ENCODE measurements at places on chromosomes 6 and 20.
A peak's percentile ranks its signal among the peaks of the same experiment; 100 is the strongest.

GRCh38 chr6:41571021-41571780 lies 25.0 kb downstream of the FOXP4 start:
- no peak for DNase-seq

GRCh38 chr20:58719971-58720371 lies 27.4 kb downstream of the NPEPL1 start:
- DNase-seq, result no peak

DNA sequence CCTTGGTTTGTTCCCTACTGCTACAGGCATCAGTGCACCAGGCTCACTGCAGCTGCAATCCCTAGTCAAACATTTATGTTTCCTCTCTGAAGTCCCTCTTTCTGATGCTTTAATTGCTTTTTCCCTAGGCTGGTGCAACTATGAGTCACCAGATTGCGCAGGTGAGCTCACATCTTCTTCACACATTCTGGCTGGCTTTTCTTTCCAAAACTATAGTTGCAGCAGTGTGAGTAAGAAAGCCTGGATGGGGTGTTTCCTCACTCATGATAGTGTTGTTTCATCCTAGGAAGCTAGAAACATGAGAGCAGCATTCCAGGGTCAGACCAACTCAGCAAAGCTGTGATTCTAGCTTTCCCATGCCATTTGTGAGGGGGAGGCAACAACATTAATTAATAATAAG lies 296.4 kb downstream of the PAX1 start:
- DNase-seq, result no peak

DNA sequence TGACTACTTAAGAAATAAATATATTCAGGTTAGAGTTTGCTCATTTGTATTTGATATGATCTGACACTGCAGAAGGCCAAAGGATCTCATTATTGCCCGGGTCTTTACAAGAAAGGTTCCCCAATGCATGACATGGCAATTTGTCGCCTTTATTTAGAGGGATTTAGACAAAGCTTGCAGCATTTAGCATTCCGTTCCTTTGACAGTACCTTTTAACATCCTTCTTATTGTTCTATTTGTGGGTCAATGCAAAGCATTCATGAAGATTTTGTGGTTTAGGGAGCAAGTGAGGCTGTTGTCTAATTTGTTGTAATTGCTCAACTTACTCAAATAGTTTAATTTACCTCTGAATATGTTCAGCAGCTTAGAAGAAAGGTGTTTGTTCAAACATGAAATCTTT lies 230.8 kb upstream of the FLRT3 start:
- no peak for DNase-seq

GRCh38 chr6:14502551-14502950 lies 385.0 kb downstream of the CD83 start:
- DNase-seq, result no peak

GRCh38 chr6:159970659-159971063 lies 1.8 kb downstream of the IGF2R start:
- DNase-seq, result no peak

DNA sequence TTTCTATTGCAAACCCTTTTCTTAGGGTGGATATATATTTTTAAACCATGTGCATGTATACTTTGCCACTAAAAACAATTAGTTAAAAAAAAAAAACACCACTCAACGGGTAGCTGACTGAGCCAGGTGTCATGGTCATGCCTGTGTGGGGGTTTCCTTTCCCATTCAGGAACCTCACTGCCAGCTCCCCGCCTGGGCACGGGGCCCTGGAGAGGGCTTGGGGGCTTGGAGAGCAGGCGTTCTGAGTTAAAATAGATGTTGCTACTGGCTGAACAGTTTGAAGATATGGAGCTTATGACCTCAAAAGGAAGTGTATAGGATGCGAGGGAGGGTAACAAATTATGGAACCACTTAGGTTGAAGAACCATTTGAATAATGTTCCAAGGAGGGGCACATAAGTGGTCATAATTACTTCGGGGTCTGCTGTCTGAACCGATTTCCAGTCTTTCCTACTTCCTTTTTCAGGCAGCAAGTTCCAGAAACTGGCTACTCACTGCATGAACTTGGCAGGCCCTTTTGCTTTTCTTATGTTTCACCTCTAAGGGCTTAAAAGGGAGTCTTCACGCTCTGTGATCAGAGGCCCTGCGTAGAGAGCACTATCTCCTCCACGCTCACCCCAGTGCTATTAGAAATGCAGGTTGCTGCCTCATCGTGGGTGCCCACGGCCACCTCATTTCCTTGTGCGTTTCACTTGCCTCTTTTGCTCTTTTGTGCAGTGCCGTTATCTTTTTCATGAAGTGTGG lies 9.9 kb downstream of the STX16 start:
- peak; percentile 15 for DNase-seq

- DNase-seq, result no peak
Measured at GRCh38 chr6:78989191-78989590, 88.9 kb downstream of the PHIP start.

GRCh38 chr6:91135406-91136103 lies 548.7 kb upstream of the MAP3K7 start:
- DNase-seq, result no peak

DNA sequence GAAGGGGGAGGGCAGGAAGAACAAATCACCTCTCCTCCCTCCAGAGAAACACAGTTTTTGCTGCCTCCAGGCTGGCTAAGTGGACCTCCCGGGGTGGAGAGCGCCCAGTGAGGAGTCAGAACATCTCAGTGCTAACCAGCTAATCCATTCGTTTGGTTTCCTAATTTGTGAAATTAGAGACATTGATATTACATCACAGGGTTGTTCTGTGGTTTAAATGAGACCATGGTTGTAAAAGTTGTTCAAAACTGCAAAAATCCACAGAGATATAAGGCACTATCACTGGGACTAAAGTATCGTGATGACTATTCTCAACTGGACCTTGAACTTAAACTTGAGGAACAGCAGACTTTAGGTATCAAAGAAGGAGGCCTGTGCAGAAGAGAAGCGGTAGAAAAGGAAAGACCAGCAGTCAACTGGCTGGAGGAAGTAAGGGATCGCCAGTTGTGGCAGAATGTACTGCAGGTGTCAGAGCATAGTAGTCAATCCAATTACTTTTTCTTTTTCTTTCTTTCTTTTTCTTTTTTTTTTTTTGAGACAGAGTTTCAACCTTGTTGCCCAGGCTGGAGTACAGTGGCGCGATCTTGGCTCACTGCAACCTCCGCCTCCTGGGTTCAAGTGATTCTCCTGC lies 33.9 kb downstream of the RIPOR2 start:
- no peak for DNase-seq

DNA sequence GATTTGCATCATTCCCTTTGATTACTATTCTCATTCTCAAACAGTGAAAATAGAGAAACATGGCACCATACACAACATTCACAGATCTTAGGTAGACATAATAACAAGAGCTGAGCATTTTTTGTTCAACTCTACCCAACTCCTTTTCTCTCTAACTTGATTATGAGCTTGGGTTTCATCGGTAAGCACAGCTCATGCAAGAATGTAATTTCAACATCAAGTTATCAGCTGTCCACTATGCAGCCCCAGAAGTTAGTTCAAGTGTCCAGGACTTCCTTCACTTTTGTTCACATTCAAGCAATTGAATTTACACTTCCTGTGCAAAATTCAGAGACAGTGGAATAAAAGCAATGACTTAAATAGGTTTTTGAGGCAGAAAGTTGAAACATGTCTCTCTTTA lies 297.7 kb upstream of the SASH1 start:
- no peak for DNase-seq

GRCh38 chr6:111478749-111479148 lies 4.3 kb downstream of the REV3L start:
- DNase-seq, result peak; percentile 44

DNA sequence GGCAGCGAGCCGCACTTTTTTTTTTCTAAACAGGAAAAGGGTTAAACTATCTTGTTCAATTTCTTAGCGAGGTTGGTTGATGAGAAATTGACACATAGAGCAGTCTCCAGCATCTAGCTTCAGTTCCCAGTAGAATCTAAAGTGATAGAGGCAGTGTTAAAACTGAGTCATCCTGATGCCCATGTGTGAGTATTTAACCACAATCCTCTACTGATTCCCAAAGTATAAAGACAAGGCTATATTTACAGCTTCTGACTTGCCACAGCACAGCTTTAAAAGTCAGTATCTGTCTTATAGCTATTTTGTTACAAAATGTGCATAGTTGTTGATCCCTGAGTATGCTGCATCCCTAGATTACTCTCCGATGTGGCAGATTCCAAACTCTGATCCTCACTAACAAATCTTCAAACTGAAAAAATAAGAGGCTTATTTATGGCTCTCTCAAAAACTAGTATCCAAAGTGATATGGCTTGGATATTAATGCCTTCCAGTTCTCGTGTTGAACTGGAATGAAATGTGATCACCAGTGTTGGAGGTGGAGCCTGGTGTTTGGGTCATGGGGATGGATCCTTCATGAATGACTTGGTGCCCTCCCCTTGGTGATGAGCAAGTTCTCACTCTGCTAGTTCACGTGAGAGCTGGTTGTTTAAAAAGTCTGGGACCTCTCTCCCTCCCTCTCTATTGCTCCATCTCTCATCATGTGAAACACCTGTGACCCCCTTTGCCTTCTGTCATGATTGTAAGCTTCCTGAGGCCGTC lies 13.1 kb upstream of the POPDC3 start:
- no peak for DNase-seq

GRCh38 chr6:18473755-18474154 lies 86.6 kb downstream of the RNF144B start:
- no peak for DNase-seq

DNA sequence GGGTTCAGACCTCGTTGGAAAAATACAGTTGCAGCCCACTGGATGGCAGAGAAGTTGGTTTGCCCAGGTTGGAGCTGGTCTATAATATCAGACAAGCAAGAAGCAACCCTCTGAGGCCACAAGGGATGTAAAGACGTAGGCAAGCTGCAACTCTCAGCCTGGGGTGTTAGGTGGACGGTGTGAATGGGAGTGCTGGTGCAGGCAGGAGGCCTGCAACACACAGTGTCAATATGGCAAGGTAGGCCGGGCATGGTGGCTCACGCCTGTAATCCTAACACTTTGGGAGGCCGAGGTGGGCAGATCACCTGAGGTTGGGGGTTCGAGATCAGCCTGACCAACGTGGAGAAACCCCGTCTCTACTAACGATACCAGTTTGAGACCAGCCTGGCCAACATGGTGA lies 10.5 kb downstream of the VPS16 start:
- no peak for DNase-seq

- DNase-seq, result no peak
Measured at GRCh38 chr6:131950767-131951575, at the start of gene CCN2. Gene CCN2, minus strand, starts transcription at chr6:131951372. Its CDS starts 200 bp downstream, at chr6:131951172.

DNA sequence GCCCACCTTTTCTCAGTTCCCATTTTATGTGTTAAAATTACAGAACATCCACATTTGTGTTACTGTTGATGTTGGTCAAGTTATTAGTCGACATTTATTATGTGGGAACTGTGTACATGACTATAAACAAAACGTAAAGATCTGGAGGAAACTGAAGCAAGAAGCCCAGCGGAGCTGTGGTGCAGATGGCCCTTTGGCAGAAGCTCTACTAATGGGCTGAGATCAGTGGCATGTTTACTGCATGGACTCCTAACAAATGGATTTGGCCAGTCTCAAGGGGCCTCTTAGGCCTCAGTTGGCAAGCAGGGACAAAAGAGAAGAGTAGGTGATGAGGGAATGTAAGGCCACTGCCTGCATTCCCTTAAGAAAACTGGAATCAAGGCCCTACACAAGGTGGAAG lies 282.1 kb upstream of the TCF21 start:
- DNase-seq, result no peak

GRCh38 chr6:148822819-148823218 lies 76.0 kb downstream of the UST start:
- DNase-seq, result no peak

DNA sequence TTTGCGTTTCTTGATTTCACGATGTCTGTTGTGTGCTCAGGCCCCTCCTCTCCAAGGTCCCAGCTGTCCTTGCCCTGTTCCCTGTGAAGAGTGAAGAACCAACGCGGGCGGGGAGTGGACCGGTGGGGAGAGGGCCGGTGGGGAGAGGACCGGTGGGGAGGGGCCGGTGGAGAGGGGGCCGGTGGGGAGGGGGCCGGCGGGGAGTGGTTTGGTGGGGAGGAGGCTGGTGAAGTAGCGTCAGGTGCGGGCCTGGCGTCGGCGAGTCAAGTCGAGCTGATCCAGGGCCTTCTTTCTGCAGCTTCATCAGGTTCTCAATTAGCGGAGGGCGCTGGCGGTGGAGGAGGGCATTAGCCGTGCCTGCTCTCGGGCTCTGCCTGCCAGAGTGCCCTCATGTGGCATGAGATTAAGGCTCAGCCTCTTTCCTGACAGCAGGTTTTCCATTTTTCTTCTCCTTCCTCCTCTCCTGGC lies 21.2 kb upstream of the BHLHE23 start:
- peak; percentile 28 for DNase-seq

- DNase-seq, result no peak
Measured at GRCh38 chr6:87633851-87634250, 43.9 kb downstream of the ORC3 start.
